ENCODE measurements at places on chromosomes 1 and 21. TPM values are rescaled to one million over a fixed set of nuclear protein-coding genes. Genes with fewer than 3 reads are reported as not detected.

Gene ARMH1
- 88.4 TPM for total RNA-seq

Gene GPR52
- total RNA-seq = 2.3 TPM

Gene SH2D5
- 0.05 TPM for total RNA-seq

Gene FAM151A
- not detected for total RNA-seq

Gene HSD3B2
- not detected for total RNA-seq

Gene DNAJC16
- total RNA-seq = 15.6 TPM

Gene HHIPL2
- 0.50 TPM for total RNA-seq

DNA sequence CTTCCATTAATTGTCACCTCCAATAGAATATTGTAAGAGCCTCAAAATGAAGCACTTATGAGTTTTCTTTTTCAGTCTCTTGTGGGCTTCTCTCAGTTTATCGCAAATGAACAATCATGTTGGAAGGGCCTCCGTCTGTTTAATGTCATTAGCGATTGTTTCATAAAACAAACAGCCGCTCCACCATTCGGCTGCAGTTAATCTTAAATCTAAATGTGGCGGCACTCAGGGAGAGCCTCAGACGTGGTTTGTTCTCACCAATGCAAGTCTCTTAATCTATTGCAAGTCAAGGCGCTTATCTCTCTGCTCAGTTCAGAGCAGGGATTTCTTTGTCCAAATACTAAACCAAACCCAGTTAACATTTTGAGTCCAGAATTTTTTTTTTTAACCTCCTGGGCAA lies 34.9 kb upstream of the ESRRG start:
- H3K4me3 ChIP-seq = no peak overlapping the region
- no peaks in the 10 kb centered on the region for H3K36me3 ChIP-seq
- H3K27ac ChIP-seq = no peak overlapping the region
- no peaks in the 10 kb centered on the region for H3K27me3 ChIP-seq

GRCh38 chr1:231093156-231093922 lies 53.3 kb upstream of the FAM89A start:
- no peak overlapping the region for H3K27ac ChIP-seq
- peaks cover 31% of the 10 kb centered on the region for H3K27me3 ChIP-seq

GRCh38 chr21:42209801-42210479 lies 9.0 kb upstream of the ABCG1 start:
- H3K4me1 ChIP-seq = peaks cover 2% of the 10 kb centered on the region
- no peak overlapping the region for H3K4me3 ChIP-seq
- peaks cover 2% of the 10 kb centered on the region for H3K36me3 ChIP-seq
- H3K27ac ChIP-seq = no peak overlapping the region
- no peak for DNase-seq
- peaks cover 17% of the 10 kb centered on the region for H3K27me3 ChIP-seq

GRCh38 chr1:117093091-117093534 lies 28.4 kb downstream of the TRIM45 start:
- peaks cover 80% of the 10 kb centered on the region for H3K36me3 ChIP-seq
- H3K4me1 ChIP-seq = peaks cover 16% of the 10 kb centered on the region
- no peak overlapping the region for H3K4me3 ChIP-seq
- H3K27ac ChIP-seq = peak overlapping the region; percentile 4
- DNase-seq = no peak

- DNase-seq = peak; percentile 69
- H3K27ac ChIP-seq = peak overlapping the region; percentile 37
- no peaks in the 10 kb centered on the region for H3K27me3 ChIP-seq
- H3K36me3 ChIP-seq = peaks cover 1% of the 10 kb centered on the region
- no peak overlapping the region for H3K4me3 ChIP-seq
Measured at GRCh38 chr1:8472668-8473067, 154.8 kb downstream of the SLC45A1 start.

DNA sequence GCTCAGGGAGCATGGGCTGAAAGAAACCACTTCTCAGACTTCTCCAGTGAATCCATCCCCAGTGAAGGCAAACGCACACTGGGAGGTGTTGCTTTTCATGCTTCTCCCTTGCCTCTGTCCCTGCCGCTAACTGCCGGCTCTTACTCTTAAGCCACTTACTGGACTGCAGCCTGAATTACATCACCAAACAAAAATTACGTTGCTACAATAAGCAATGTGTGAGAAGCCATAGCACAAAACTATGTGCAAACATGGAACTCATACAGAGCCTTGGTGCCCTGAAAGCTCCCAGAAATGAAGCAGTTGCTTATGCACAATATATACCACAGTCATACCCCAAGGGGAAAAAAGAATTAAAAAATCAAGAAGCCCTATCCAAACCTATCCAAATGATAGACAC lies 375.2 kb downstream of the KCNH1 start:
- no peak overlapping the region for H3K4me3 ChIP-seq
- H3K27ac ChIP-seq = no peak overlapping the region
- DNase-seq = no peak
- H3K27me3 ChIP-seq = peaks cover 11% of the 10 kb centered on the region

GRCh38 chr1:206117151-206117948 lies at the start of gene AVPR1B:
AVPR1B (minus strand) TSS chr1:206117388; CDS start chr1:206116890, 498 bp downstream.
- peaks cover 8% of the 10 kb centered on the region for H3K4me1 ChIP-seq
- no peaks in the 10 kb centered on the region for H3K36me3 ChIP-seq
- H3K4me3 ChIP-seq = no peak within 1 kb of the TSS
- H3K27me3 ChIP-seq = peaks cover 60% of the 10 kb centered on the region
- H3K27ac ChIP-seq = no peak within 1 kb of the TSS
- peak; percentile 27 for DNase-seq

DNA sequence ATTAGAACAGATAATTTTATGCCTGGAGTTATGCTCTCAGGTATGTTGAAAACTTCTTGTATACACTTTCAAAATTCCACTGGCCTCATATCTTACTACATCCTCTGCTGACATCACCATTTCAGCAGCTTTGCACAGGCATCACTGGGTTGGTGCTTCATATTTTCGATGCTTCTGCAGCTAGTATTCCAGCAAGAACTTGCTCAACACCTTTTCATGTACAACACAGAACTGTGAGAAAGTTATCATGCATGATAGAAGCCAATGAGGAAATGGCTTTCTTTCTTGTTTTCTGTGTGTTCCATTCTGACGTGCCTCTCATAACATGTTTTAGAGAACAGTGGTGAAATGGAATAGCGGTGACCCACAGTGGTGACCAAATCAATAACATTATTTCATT lies 5.1 kb upstream of the GBP5 start:
- H3K4me3 ChIP-seq = no peak overlapping the region
- H3K4me1 ChIP-seq = peaks cover 82% of the 10 kb centered on the region
- H3K27me3 ChIP-seq = no peaks in the 10 kb centered on the region
- peak overlapping the region; percentile 88 for H3K27ac ChIP-seq
- peaks cover 39% of the 10 kb centered on the region for H3K36me3 ChIP-seq
- no peak for DNase-seq

DNA sequence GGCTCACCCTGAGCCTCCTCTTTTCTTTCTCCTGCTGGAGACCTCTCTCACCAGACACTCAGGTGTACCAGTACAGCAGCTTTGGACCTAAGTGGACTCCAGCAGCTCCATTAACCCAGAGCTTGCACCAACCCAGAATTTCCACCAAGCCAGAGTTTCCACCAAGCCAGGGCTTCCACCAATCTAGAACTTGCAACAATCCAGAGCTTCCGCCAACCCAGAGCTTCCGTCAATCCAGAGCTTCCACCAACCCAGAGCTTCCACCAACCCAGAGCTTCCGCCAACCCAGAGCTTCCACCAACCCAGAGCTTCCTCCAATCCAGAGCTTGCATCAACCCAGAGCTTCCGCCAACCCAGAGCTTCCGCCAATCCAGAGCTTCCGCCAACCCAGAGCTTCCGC lies 23.2 kb downstream of the CRYAA start:
- peaks cover 5% of the 10 kb centered on the region for H3K27me3 ChIP-seq
- no peak overlapping the region for H3K4me3 ChIP-seq
- H3K36me3 ChIP-seq = no peaks in the 10 kb centered on the region

DNA sequence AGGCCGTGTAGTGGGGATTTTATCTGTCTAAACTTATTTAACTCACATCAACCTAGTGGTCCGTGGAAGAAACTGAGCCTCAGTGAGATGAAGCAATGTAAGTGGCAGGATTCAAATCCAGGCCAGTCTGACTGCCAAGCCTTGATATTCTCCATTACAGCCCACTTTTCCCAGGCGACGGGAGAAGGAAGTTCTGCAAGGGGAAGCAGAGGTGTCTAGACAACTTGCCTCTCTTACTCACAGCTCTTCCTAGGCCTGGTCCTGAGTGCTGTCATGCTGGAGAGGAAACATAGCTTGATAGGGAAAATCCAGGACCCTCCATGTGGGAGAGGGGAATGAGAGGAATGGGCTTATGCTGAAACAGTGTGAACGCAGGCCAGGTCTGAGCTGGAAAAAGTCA lies 9.1 kb downstream of the CTSE start:
- peaks cover 30% of the 10 kb centered on the region for H3K4me1 ChIP-seq
- no peak overlapping the region for H3K4me3 ChIP-seq
- peaks cover 16% of the 10 kb centered on the region for H3K27me3 ChIP-seq
- H3K36me3 ChIP-seq = no peaks in the 10 kb centered on the region

GRCh38 chr1:219659684-219660083 lies 46.8 kb upstream of the ZC3H11B start:
- no peak overlapping the region for H3K4me3 ChIP-seq
- no peak for DNase-seq
- peaks cover 4% of the 10 kb centered on the region for H3K4me1 ChIP-seq
- H3K36me3 ChIP-seq = no peaks in the 10 kb centered on the region
- H3K27ac ChIP-seq = no peak overlapping the region
- peaks cover 6% of the 10 kb centered on the region for H3K27me3 ChIP-seq

- no peak overlapping the region for H3K4me3 ChIP-seq
- no peaks in the 10 kb centered on the region for H3K4me1 ChIP-seq
- H3K36me3 ChIP-seq = peaks cover 7% of the 10 kb centered on the region
Measured at GRCh38 chr1:10056599-10056987, 23.8 kb downstream of the UBE4B start.

DNA sequence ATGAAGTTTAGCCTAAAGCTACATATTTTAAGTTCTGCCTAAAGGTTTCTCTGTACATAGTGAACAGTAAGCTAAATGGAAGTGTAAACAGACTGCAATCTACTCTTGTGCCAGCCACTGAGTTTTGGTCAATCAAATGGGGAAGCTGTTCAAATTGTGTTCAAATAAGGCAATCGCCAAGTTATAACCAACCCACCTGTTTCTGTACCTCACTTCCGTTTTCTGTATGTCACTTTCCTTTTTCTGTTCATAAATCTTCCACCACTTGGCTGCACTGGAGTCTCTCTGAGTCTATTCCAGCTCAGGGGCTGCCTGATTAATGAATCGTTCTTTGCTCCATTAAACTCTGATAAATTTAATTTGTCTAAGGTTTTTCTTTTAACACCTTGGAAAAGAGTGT lies 10.8 kb upstream of the THEM4 start:
- no peak overlapping the region for H3K4me3 ChIP-seq
- peaks cover 11% of the 10 kb centered on the region for H3K4me1 ChIP-seq
- peaks cover 6% of the 10 kb centered on the region for H3K27me3 ChIP-seq
- DNase-seq = no peak
- peak overlapping the region; percentile 36 for H3K27ac ChIP-seq
- no peaks in the 10 kb centered on the region for H3K36me3 ChIP-seq

- H3K36me3 ChIP-seq = peaks cover 54% of the 10 kb centered on the region
- H3K4me3 ChIP-seq = peak overlapping the region; percentile 44
- no peaks in the 10 kb centered on the region for H3K27me3 ChIP-seq
- no peak for DNase-seq
- H3K4me1 ChIP-seq = peaks cover 85% of the 10 kb centered on the region
- H3K27ac ChIP-seq = peak overlapping the region; percentile 81
Measured at GRCh38 chr1:40379785-40380452, 6.4 kb downstream of the SMAP2 start.

GRCh38 chr1:184197831-184198230 lies 146.3 kb downstream of the TSEN15 start:
- H3K36me3 ChIP-seq = no peaks in the 10 kb centered on the region
- H3K27ac ChIP-seq = no peak overlapping the region
- no peak for DNase-seq
- no peaks in the 10 kb centered on the region for H3K4me1 ChIP-seq
- H3K4me3 ChIP-seq = no peak overlapping the region
- H3K27me3 ChIP-seq = peaks cover 17% of the 10 kb centered on the region

Measured in activated CD8-positive, alpha-beta T cell treated with anti-CD3 and anti-CD28 coated beads, Interleukin-2, amount 10 ng/mL, durations not matched to agents 7 days and 5 days (primary cell).